ENCODE measurements at places on chromosomes 1 and 21.
A peak's percentile ranks its signal among the peaks of the same experiment; 100 is the strongest.

DNA sequence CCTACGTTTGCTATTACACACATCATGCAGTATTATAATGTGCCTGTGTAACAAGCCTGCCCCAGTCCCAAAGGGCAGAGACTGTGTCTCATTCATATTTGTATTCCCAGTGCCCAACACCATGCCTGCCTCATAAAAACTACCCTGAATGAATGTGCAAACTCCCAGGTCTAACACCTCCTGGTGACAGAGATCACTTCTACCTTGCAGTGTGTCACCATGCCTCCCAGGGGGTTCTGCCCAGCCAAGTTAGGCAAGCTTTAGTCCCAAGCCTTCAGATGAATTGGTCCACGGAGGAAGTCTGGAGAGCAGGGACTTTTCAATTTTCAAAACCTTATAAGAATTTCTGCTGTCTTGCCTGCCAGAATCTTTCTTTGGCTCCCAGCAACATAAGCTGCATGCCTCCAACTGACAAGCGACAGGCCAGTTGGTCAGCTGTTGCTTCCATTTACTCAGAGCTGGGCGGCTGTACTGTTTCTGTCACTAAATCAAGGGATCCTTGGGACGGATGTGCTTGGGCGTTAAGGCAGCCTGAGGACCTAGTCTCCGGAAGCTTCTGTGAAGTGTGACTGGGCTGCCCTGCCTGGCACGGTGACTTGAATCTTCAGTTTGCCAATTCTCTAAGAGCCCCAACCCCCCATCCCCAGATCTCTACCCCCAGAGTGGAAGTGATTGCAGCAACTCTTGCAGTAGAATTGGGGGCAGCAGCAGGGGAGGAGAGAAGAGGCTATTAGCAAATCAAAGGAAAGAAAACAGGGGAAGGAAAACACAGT is 1.2 kb downstream of the RXRG start:
- DNase-seq: no peak

DNA sequence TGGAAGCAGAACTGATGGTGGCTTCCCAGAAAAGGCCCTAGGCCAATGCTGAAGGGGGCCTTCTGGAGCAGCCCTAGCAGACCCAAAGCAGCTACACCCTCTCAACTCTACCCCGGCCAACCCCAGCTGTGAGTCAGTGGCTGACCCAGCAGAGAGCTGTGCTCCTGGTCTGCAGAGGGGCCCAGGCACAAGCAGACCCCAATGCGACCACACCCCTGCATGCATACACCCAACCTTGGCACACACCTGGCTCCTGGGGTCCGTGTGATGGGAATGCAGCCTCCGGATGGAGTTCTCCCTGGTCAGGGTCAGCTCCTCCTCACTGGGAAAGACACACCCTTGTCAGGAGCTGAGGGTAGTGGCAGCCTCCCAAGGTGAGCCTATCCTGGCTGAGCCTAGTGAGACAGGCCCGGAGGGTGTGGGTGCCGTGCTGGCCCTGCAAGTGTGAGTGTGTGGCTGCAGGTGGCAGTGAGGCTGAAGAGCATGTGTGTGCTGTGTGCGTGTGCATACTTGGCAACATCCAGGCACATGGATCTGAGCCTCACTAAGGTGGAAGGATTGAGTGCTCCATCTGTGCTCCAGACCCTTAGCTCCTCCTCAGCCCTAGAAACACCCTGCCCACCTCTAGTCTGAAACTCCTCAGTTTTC is 3.9 kb upstream of the ARHGAP30 start:
- DNase-seq: no peak

- DNase-seq: no peak
These were observed 48.6 kb upstream of the EPS15 start for GRCh38 chr1:51567653-51568052.

GRCh38 chr1:227899141-227899819 is 48.5 kb downstream of the WNT9A start:
- no peak for DNase-seq

GRCh38 chr1:9770298-9770697 is 53.5 kb downstream of the CLSTN1 start:
- no peak for DNase-seq

- DNase-seq: no peak
These were observed 91.7 kb downstream of the ATG4C start for GRCh38 chr1:62875676-62876075.

GRCh38 chr1:10033359-10033845 is 644 bp downstream of the UBE4B start:
- DNase-seq: no peak

DNA sequence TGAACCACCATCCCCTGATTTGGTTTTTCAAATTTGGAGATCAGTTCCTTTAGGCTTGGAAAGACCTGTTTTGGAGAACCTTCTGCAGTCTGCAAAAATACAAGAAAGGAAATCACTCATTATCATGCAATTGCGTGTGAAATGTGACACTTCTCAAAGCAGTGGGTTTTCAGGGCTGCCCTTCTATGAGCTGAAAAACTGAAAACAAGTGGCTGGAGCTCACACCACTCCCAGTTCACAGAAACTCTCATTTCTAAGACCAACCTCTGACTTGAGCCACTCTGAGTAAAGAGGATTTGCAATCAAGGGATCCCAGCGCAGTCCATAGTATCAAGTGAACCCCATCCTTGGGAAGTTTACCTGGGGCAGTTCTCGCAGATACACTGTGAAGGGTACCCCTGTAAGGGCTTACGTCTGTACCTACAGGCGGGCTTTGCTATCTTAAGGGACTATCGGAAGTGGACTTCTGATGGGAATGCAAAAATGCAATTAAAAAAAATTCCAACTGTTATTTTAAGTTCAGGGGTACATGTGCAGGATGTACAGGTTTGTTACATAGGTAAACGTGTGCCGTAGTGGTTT is 12.8 kb downstream of the SH2D1B start:
- no peak for DNase-seq

DNA sequence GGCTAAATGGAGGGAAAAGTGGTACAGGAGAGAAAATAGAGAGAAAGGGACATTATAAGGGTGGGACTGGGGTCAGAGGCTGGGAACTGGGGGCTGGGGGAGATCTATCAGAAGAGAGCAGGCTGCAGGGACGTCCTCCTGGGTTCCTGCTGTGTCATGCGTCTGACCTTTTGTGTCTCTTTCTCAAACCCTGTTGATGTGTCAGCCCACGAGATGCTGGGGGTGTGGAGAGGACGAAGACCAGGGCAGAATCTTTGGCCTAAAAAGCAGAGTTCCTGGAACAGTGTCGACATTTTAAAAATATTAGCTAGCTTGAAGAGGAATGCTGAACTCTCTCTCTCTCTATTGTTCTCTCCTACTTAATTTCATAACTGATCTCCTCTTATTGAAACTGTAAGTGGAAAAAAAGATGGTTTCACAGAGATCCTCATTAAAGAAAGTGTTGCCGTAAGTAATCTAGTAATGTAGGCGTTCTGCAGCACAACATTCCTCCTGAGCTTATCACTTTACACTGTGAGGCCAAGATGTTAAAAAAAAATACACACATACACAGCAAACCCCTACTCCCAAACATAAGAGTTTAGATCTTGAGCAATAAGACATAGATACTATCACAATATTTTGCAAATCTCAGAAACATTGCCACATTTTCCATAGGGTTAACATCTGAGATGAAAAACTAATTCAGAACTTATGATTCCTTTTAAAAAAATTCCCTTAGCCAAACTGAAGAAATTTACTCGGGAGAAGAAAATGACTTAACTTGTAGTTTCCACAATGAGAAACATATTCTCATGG is 52.6 kb downstream of the RUNX1 start:
- DNase-seq: no peak

DNA sequence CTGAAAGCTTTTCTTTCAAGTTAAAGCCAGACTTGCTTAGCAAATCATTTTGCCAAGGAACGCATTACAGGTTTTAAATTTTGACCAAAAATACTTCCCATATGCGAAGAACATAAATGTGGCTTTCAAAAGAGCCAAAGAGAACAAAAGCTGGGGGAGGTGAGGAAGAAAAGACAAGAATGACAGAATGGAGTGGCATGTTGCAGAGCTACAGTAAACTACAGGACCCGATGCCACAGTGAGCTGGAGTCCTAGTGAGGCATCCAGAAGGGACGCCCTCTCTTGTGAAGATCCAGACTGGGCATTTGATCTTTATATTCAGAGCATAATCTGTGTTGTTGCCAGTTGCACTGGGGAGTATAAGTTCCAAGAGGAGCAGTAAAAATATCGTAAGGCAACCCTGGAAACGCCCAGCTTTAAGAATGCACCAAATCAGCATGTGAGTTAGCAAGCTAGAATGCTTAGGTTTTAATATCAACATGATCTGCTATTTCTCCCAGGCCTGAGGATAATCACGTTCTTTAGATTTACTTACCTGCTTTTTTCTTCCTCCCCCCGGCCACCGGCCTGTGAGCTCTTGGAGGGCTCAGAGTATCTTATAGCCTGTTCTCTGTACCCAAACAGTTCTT is 48.4 kb upstream of the HOOK1 start:
- no peak for DNase-seq

GRCh38 chr1:82110366-82111254 is 309.9 kb downstream of the ADGRL2 start:
- DNase-seq: no peak

DNA sequence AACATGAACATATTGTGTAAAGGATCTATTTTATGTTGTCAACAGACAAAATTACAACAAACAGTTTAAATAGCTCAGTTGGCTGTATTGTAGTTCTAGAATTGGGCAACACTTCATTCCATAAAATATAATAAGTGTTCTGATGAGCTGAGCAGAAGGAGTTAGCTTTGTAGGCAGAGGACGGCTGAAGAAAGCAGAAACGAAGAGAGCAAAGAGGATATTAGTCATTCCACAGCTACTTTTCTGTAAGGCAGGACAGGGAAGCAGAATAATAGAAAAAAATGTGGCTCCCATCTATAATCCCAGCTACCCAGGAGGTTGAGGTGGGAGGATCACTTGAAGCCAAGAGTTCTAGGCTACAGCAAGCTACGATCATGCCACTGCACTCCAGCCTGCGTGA is 20.2 kb upstream of the IVNS1ABP start:
- no peak for DNase-seq

DNA sequence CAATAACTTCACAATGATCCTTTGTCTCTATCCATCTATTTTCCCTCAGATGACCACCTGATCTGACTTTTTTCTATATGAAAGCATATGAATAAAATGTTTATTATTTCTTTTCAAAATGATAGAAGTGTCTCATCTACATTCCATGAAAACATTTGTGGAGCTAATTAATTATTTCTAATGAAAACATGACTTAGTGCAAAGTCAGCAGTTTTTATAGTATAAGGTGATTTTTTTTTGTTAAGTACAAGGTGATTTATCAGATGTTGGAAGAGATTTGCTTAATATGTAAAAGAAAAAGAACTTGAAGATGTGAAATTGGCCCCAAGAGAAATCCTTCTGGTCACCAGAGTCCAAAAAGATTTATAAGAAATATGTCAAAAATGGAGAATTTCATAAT is 43.5 kb downstream of the PDPN start:
- no peak for DNase-seq

- no peak for DNase-seq
These were observed 157.6 kb upstream of the EDN2 start for GRCh38 chr1:41641941-41642527.

GRCh38 chr1:224510880-224511645 is 76.5 kb upstream of the WDR26 start:
- DNase-seq: no peak

GRCh38 chr1:94929351-94930217 is 2.7 kb upstream of the CNN3 start:
- DNase-seq: no peak

DNA sequence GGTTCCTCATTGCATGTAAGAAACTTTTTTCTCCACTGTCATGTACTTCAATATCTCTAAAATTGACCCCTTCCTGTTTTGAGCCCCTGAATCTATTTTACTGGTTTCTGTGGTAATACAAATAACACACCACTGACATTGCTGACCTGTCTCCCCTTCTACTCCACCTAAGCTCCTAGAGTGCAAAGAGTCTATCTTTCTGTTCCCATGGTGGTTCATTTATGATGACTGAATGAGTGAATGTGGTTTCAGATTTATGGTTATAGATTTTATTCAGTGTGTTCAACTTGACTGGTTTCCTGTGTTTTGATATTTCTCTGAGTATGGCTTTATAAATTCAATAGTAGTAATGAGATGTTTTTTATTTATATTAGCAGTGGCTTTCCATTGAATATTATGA is 127.7 kb downstream of the MAGI3 start:
- no peak for DNase-seq

DNA sequence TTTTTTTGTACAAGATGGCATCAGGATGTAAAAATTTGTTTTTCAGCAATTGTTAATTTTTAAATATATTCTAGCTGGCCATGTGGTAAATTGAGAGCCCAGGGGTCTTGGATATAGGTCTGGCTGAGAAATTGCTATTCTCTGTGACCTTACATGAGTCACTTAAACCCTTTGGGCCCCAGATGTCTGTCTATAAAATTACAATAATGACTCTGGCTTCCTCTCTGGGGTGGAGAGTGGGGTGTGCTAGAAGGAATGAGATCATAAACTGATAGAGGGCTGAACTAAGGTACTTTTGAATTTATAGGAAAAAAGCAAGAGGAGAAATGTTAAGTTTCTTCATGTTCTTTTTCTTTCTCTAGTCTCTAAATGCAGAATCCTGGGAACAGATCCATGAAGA is 12.4 kb upstream of the TCHH start:
- DNase-seq: no peak

DNA sequence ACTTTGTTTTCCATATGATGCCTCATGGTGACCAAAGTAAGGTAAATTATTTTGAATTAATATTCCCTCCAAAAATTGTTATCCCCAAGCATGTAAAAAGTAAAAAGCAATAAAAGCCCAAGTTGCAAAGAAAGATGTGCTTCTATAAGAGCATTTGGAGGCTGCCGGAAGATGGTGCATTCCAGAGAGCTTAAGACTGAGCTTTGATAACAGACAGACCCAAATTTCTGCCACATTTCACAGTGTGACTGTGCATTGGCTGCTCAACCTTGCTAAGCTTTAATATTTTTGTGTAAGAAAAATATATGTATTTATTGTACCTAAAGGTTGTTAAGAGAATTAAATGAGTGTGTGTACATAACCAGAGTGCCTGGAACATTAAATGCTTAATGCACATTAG is 67.9 kb downstream of the CYYR1 start:
- no peak for DNase-seq

- peak; percentile 67 for DNase-seq
These were observed 37.9 kb upstream of the MGST3 start for GRCh38 chr1:165592945-165593823.

GRCh38 chr21:30580132-30580531 is 10.1 kb downstream of the KRTAP22-2 start:
- no peak for DNase-seq

DNA sequence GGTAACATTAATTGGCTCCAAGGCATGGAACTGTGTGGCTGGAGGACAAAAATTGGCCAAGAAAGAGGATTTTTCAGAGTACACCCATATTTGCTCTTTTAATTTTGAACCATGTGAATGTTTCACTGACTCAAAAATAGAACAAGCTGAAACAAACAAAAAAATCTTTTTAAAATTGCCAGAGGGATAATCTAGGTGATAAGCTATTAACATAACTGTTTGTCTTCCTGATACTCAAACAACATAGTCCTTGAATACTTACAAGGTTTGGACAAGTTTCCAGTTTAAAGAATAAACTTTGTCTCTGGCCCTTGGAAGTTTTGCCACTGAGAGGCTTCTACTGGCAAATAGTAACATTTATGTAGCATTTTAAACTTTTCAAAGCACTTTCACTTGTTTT is 30.0 kb upstream of the PIGC start:
- no peak for DNase-seq

- no peak for DNase-seq
These were observed 1.8 kb downstream of the DISC1 start for GRCh38 chr1:231628207-231628876.

GRCh38 chr1:10687782-10688408 is 108.6 kb downstream of the CASZ1 start:
- no peak for DNase-seq

GRCh38 chr21:41170442-41170841 is 2.5 kb downstream of the BACE2 start:
- no peak for DNase-seq

- no peak for DNase-seq
These were observed 85.8 kb upstream of the ST6GALNAC5 start for GRCh38 chr1:76781447-76781846.

Measured in T follicular helper cell (primary cell).